ENCODE measurements at places on chromosomes 12 and 14. TPM values are rescaled to one million over a fixed set of nuclear protein-coding genes. Genes with fewer than 3 reads are reported as not detected.

The RNASE2 gene
- total RNA-seq = not detected

The FAM181A gene
- total RNA-seq = not detected

The OR4K5 gene
- not detected for total RNA-seq

The SPIC gene
- total RNA-seq = not detected

The TCTN2 gene
- 6.1 TPM for total RNA-seq

- no peak for DNase-seq
These were observed 942 bp downstream of the ZC2HC1C start for GRCh38 chr14:75070383-75070782.

DNA sequence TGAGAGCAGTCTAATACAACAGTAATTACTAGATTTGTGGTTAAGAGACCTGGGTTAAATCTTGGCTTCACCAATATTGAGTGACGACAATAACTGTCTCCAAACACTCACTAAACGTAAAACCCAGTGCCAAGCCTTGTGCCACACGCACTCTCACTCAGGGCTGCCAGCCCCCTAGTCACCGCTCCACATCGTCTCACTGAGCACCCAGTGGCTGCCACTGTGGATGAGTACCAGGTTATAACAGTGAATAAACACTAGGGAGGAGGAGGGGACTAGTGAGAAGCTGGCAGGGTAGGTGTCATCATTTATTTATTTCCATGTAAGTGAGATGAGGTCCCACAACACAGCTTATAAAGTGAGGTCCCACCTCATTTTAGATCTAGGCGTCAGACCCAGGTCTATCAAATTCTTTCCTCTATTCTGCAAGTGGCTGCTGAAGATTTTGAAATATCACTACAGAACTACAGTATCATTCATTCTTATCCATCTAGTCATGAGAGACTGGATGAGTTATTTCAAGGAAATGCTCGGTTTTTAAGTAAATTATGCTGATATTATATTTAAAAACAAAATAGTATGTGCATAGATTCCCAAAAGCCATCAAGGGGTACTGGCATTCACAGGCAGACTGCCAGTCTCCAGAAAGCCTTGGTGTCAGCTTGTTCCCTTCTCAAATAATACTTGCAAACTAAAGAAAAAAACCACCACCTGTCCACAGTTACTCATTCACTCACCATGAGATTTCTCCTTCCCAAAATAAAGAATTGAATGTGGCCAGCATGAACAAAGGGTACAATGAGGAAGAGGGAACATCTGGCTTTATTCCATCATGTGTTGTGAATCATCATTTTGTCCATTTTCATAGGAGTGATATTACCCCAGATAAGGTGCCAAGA lies 84.0 kb downstream of the PTPN21 start:
- DNase-seq = peak; percentile 11

- DNase-seq = no peak
These were observed 15.4 kb upstream of the TNS2 start for GRCh38 chr12:53034459-53034858.

- no peak for DNase-seq
These were observed 197.1 kb downstream of the BTG1 start for GRCh38 chr12:91948504-91948903.

- no peak for DNase-seq
These were observed 204.7 kb downstream of the EPS8 start for GRCh38 chr12:15584366-15585041.

DNA sequence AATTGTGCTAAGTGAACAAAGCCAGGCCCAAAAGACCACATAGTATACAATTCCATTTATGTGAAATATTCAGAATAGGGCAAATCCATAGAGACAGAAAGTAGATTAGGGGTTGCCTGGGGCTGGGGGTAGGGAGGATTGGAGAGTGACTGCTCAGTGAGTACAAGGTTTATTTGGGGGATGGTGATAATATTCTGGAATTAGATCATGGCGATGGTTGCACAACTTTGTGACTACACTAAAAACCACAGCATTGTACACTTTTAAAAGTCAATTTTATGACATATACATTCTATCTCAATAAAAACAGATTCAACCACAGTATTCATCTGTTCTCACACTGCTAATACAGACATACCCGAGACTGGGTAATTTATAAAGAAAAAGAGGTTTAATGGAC lies 68.7 kb upstream of the MAP1LC3B2 start:
- DNase-seq = no peak

- no peak for DNase-seq
These were observed 112.6 kb upstream of the TMCC3 start for GRCh38 chr12:94762943-94763342.

DNA sequence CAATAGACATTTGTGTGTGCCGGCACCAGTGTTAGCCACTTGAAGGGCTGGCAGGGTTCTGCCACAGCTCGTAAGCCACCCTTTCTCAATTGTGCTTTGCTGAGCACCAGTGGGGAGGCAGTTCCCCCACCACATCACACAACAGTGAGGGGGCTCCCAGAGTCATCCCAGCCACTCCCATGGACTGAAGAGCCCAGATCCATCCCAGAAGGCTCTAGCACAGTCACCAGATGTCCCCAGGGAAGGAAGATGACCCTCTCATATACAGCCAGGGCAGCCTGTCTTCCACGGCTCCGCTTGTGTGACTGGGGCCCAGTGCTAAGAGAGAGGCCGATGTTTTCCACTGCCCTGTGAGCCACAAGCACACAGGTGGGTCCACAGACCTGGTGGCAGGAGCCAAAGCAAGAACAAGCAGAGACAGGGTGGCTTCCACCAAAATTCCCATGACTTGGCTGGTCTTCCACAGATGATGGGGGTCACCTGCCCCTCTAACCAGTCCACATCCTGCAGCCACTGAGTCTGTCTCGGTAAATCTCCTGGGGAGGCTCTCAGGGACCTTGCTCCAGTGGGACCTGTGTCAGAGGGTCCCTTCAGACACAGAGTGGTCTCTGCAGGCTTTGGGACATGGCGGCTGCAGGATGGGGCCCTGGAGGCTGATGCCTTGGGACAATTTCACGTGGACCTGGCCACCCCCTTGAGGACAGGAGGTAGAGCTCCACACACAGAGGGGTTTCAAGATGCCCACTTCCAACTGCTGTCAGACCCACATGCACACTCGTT lies 71.9 kb upstream of the DDX11 start:
- no peak for DNase-seq

GRCh38 chr12:132566516-132567131 lies 43.8 kb downstream of the LRCOL1 start:
- no peak for DNase-seq

DNA sequence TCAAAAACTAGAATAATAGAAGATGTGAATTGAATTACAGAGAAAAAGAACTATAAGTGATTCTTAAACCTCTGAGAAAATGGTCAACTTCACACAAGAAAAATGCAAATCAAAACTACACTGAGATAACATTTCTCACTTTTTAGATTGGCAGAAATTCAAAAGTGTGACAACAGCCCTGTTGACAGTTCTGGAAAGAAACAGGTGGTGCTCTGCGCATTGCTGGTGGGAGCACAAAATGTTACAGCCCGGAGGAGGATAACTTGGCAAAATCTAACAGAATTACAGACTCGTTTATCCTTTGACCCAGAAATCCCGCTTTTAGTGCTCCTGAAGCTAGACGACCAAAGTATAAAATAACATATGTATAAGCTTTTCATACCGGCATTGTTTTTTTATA lies 222.5 kb upstream of the CNTN1 start:
- no peak for DNase-seq
